ENCODE measurements at places on chromosomes 6 and 20.

DNA sequence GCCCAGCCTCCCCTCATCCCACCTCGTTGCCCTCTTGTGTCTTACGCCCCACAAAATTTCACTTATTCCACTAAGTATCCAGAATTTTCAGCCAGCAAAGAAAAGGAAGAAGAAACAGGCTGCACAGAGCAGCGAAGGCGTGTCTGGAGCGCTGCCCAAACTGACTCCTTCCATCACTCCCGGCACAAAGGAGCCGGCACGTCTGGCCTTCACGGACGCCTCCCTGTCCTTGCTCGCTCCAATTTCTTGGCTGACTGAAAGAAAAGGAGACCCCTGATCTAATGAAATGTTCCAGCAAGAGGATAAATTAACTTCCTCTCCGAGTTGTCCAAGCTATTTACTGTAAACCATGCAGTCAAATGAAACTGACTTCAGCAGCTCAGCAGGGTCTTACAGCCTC is 152.3 kb upstream of the CDH4 start:
- DNase-seq = no peak

- DNase-seq = no peak
Measured at GRCh38 chr6:965343-965742, 272.4 kb upstream of the EXOC2 start.

DNA sequence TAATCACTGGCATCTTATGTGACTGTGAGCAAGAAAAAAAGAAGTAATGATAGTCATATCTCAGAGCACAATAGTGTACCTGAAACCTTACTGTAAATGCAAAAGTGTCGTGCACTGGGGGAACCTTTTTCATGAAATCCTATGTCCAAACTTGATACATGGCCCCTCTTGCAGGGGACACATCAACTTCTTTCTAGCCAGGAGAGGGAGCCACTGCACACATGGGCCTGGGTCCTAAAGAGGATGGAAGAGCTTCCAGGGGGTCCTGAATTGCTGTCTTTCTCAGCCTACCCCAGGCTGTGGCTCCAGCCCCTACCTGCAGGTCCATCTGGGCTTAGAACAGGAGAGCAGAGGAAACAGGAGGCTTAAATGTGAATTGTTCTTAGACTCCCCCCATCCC is 165.7 kb downstream of the SOD2 start:
- DNase-seq = no peak

DNA sequence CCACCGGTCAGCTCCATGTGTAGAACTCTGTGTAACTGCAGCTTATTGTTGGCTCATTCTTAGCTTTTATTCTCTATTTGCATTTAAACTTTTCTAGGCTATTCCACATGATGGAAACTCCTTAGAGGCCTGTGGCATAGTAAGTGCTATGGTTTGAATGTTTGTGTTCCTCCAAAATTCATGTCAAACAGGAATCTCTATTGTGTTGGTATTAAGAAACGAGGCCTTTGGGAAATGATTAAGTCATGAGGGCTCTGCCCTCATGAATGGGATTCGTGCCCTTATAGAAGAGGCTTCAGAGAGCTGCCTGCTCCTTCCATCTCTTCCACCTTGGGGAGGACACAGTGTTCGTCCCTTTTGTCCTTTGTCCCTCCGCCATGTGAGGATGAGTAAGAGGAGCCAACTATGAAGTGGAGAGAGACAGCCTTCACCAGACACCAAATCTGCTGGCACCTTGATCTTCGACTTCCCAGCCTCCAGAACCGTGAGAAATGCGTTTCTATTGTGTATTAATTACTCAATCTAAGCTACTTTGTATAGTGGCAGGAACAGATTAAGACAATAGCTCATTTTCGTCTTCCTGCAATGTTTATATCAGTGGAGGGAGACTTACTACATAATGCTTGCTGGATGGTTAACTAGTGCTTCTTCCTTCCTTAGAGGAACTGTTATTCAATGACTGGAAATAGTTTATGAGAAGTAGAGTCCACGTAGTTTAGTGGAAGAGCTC is 361.1 kb downstream of the FARS2 start:
- no peak for DNase-seq

GRCh38 chr20:56826306-56826704 is 197.2 kb downstream of the TFAP2C start:
- DNase-seq = no peak

- no peak for DNase-seq
Measured at GRCh38 chr20:63287697-63288580, 5.0 kb upstream of the COL20A1 start.

GRCh38 chr6:48889429-48889828 is 573.6 kb downstream of the MMUT start:
- DNase-seq = no peak

DNA sequence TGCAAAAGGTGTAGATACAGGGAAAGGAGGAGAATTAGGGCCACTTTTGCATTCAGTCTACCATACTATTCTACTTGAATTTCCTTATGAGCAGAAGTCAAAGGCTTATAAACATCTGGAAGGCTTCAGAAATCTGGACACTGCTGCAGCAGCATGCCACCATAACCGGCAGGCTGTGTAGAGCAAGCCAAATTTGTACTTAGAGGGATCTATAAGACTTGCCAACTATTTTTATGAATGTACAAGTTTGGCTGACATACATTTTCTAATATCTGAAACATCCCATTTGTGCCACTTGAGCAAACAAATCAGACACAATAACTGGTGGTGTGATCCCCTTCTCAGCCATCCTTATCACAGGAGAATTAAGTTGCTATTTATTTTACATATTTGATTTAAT is 14.0 kb upstream of the PLCB1 start:
- DNase-seq = no peak

GRCh38 chr6:4727671-4728435 is 48.4 kb upstream of the CDYL start:
- no peak for DNase-seq

DNA sequence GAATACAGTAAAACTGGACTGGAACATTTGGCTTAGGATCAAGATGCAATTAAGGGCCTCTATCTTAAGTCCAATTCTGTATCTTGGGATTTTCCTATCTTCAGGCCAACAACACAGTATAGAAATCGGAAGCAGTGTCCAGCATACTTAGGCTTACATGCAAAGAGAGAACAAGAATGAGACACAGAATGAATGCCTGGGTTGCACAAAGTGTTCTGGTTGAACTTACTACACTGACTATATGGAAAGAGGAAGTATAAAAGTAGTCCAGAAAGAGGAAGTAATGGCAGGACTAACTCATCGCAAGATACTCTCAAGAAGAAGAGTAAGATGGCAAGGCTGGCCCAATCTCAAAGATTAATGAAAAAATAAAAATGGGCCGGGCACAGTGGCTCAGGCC is 87.6 kb downstream of the BTBD9 start:
- DNase-seq = no peak

DNA sequence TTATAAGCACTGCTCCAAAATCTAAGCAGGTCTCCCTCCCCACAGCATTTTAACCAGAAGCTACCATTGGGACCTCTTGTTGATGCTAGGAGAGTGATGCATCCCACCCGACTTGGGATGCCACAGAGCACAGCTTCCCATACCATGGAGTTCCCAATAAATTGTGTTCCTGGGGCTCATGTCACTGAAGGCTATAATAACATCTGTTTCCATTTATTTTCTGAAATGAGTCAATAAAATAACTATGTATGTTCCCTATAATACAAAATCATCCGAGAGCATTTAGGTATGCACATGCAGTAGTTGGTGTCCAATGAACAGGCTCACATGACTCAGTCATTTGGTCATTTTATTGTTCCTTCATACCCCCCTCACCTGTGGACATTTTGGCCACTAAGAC is 204.2 kb downstream of the TBC1D7 start:
- DNase-seq = no peak

Data from stimulated activated CD8-positive, alpha-beta memory T cell treated with anti-CD3 and anti-CD28 coated beads, Interleukin-4, amount 100 ng/mL, for 4 hours (primary cell).